ENCODE measurements at places on chromosomes 4 and X.

DNA sequence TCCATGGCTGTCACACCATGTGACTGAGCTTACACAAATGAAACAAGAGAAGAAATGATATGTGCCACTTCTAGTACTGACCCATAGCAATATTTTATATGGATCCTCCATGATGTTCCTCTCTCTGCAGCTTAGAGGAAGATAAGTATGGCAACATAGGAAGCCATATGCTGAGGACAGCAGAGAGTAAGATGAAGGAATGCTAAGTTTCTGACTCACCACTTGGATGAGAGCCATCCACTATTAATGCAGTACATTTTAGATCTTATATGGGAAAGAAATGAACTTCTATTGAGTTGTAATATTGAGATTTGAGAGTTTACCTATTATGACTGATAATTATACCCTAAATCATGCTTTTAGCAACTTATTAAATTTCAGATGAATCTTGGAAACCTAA, 386.9 kb upstream of the MAOA start:
- DNase-seq: no peak

DNA sequence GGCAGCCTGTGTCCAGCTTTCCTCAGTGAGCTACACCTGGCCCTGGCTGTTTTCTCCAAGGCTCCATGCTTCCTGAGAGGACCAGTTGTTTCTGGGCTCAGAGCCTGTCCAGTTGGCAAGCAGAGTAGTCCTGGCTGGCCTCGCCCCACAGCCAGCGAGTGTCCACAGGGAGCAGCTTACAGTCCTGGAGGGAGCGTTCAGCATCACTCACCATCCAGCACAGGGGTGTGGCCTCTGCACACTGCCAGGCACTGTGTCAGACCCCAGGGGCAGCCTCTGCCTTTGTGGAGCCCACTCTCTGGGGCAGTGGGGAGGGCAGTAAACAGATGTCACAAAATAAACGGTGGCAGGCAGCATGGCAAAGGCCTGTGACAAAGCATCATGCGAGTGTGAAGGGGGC, 23.9 kb downstream of the EVC start:
- no peak for DNase-seq

- DNase-seq: no peak
These were observed 23.3 kb downstream of the LIMCH1 start for GRCh38 chr4:41561244-41561643.

DNA sequence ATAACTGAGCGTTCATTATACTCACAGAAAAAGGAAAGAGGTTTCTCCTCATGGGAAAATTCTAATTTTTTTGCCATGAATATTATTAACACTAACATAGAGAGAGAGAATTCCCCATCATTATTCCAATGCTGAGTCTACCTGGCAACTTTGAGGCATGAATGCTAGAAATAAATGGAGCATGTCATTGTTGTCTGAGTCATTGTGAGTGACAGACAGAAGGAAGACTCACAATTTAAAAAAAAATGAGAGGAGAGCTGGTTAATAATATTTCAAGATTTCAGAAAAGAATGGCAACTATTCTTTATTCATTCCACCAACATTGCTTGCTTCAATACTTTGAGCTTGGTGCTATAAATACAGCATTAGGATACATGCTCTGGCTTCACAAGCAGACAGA, 170.4 kb upstream of the HS3ST1 start:
- no peak for DNase-seq

GRCh38 chr4:177099211-177099610, 210.5 kb upstream of the NEIL3 start:
- no peak for DNase-seq

DNA sequence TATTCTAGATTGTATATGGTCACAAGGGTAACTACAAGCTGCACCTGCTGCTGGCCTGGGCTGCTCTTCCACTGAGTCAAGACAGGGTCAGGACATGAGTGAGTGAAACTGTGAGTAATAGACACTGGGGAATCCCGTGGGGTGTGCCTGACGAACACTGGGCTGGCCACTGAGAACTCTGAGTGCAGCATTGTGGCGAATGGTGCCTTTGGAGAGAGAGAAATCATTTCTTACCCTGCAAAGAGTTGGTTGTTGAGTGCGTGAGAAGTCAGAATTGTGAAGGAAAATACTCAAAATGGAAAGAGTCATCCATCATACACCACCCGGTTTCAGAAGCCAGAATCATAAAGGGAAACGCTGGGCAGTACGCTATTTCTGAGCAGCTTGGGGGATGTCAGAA, 43.1 kb upstream of the LSM6 start:
- no peak for DNase-seq

GRCh38 chrX:107826238-107827029, 768 bp downstream of the MID2 start:
- DNase-seq: no peak

GRCh38 chr4:55617587-55618197, 18.4 kb downstream of the NMU start:
- DNase-seq: no peak

- DNase-seq: no peak
These were observed 25.5 kb downstream of the GPRASP3 start for GRCh38 chrX:102745857-102746584.

DNA sequence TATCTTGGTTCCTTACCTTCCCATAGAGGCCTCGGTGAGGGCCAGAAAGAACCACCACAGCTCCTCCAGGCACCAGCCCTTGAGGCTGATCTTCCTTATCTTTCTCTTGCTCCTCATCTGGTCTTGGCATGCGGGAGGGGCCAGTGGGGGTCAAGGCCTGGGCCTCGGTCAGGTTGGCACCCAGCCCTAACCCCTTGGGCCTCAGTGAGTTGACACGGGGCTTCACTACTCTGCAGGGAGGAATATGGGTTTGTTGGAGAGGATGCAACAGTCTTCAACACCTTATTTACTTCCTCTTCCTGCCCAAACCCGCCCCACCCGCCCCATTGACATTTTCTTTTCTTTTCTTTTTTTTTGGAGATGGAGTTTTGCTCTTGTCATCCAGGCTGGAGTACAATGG, 6.0 kb downstream of the GPKOW start:
- DNase-seq: no peak

DNA sequence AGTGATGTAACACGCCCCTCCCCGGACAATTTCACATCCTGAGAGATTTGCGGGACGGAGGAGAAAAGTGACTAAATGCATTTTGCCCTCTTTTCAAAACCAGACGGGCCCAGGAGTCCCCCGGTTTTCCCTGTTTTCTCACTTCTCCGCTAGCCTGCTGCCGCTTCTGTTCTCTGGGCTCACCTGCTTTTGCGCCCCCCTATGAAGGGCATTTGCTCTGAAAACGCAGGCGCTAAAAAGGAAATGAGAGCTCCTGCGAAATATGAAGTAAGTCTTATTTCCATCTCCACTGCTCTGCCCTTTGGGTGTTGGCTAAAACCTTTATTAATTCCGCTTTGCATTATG, 613 bp upstream of the TMEM47 start:
- DNase-seq: no peak

DNA sequence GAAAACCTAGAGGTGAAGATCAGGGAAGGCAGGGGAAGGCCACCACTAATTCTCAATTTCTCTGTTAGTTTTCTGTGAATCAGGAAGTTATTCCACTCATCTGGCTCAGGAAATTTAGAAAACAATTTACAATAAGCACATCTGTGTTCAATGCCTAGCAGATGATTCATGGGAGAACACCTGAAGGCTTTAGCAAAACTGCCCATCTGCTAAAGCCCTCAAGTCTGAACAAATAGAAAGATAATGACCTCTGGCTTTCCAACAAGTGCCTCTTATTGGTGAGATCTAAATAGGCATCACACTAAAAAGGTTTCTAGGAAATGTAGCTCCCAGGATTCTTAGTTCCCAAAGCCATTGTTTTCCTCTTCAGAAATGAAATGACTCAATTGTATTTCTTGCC, 122.1 kb upstream of the GNPDA2 start:
- DNase-seq: no peak

DNA sequence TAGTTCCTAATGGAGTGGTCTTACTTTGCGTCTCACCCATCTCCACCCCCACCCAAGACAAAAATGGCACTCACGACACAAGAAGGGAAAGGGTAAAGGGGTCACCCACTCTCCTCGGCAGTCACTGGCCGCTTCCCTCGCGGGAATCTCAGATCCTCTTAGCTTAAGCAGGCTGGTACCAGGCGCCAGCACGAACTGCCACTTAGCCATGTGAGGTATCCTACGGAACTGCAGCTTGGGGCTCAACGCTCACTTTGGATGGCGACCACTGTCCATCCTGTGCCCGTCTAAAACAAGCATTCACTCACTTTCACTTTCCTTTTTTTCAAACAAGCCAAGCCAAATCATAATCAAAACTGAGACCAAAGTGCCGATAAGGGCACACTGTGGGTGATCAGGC, 14.6 kb upstream of the MAGIX start:
- DNase-seq: no peak

DNA sequence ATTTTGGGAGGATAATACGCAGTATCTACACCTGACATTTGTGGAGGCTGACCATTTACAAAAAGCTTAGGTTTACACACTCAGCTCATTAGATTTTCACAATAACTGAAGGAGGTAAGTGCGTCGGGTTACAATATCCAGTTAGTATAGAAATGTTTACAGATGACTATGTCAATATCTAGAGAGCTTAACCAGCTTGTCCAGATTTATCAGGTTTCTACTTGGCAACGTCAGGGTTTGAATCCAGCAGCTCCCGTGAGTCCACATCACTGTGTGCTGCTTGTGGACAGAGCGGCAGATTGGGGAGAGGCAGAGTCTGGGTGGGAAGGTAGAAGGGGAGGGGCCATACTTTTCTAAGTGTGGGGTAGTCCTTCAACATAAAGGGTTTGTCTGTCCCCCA, 28.3 kb downstream of the ARHGAP10 start:
- DNase-seq: no peak

DNA sequence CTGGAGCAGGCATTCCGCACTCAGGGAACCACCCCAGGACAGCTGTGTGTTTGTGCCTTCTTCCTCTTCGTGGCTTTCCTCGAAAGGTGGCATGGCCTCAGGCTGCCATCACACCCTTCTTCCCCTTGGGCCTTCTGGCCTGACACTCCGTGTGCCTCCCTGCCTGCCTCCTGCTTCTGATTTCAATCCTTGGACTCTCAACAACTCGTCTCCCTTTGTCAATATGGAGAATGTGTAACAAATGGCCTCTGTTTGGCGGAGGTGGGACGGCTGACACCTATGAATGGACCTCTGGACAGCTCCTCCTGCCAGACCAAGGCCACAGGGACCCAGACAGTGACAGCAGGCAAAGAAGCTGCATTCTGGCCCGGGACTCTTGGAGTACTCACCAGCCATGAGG, 137.0 kb downstream of the ENPP6 start:
- DNase-seq: no peak

DNA sequence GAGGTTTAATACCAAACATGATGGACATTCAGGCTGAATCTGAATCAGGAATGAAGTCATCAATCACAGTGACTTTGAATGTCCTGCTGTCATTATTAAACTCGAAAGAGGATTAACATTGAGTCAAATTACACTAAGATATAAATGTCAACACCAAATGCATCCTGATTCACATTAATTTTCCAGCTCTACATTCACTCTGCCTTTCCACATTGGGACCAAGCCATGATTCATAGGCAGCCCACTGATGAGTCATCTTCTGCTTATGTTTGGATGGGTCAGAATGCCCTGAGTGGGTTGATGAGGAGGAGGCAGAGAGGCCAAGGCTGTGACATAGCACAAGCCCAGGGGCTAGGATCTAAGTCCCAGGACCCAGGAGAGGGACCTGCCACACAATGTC, 247.6 kb upstream of the RPS6KA3 start:
- no peak for DNase-seq

- no peak for DNase-seq
These were observed 220.9 kb upstream of the PSAPL1 start for GRCh38 chr4:7655511-7656243.

DNA sequence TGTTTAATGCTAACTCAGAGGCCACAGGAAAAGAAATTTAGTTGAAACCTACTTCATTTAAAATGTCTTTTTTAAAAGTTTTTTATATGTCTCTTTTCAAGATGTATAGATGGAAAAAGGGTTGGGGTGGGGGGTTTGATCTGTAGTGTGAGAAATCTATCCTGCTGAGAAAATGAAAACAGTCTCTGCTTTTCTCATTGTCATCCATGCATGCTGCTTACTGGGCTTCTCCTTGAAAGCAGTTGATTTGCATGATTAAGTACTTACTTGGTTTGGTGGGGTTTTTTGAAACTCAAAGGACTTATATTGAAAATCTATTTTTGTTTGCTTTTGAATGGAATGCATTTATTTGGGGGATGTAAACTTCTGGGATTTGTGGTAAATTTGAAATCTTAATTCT, 313.6 kb upstream of the DKK2 start:
- no peak for DNase-seq

- DNase-seq: no peak
These were observed 2.3 kb upstream of the MAB21L2 start for GRCh38 chr4:150579551-150580234.

GRCh38 chrX:107674480-107675364, 46.4 kb downstream of the PRPS1 start:
- DNase-seq: no peak

DNA sequence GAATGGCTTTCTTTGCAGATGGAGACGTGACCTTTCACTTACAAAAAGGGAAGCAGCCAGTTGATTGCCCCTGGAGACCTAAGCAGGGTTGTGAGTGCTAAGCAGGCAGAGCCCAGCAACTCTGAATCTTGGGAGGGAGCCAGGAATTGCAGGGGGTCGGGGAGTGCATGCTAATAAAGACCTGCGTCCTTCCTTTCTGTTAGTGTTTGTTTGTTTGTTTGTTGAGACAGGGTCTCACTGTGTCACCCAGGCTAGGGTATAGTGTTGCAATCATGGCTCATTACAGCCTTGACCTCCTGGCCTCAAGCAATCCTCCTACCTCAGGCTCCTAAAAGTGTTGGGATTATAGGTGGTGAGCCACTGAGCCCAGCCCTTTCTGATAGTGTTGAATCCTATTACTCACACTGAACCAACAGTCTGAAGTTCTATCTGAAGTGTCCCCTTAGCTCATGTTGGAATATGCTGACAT, 137.4 kb downstream of the CEP135 start:
- DNase-seq: no peak

- DNase-seq: no peak
These were observed 457.5 kb upstream of the GNPDA2 start for GRCh38 chr4:45183905-45184304.

DNA sequence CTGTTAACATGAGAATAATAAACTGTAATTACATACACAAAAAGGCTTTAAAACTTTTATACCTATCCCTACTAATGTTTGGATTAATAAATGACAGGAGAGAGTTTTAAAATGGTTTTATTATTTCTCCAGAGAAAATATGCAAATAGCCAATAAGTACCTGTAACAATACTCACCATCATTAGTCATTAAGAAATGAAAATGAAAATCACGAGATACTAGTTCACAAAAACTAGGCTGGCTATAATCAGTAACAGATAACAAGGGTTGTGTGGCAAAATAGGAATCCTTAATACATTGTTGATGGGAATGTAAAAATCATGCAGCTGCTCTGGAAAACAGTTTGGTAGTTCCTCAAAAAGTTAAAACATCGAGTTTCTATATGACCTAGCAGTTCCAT, 25.2 kb upstream of the AP1AR start:
- DNase-seq: no peak

Data from stimulated activated CD4-positive, alpha-beta T cell treated with anti-CD3 and anti-CD28 coated beads, TNF-alpha, amount 100 ng/mL, for 4 hours (primary cell).